ENCODE measurements at places on chromosomes 6 and 20.

DNA sequence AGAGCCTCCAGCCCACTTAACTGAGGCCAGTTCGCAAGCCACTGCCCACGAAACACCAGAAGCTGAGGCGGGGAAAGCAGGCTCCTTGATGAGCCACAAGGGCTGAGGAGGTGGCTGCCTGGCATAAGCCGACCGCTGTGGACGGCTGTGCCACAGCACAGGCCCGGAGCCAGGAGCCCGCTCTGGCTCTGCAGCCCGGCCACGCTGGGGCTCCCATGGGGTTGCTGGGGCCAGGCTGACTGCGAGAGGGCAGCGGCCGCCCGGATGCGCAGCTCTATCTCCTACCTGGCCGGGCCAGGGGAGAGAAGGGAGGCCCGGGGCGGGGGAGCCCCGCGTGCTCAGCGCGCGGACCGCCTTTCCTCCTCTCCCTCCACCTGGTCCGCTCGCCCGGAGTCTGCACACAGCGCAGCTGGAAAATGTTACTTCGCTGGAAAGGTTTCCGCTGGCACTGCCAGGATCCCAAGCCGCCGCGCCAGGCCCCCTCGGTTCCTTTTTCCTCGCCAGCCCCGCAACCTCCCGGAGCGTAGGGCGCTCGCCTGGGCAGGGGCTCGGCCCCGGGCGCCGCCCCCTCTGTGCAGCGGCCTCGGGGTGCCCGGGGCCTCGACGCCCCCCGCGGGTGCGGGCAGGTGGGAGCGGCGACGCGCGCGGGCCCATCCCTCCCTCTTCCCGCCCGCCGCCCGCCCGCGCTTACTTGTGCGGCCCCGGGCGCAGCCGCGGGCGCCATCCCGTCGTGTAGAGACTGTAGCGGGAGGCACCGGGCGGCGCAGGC is 657 bp downstream of the EMILIN3 start:
- DNase-seq: no peak

DNA sequence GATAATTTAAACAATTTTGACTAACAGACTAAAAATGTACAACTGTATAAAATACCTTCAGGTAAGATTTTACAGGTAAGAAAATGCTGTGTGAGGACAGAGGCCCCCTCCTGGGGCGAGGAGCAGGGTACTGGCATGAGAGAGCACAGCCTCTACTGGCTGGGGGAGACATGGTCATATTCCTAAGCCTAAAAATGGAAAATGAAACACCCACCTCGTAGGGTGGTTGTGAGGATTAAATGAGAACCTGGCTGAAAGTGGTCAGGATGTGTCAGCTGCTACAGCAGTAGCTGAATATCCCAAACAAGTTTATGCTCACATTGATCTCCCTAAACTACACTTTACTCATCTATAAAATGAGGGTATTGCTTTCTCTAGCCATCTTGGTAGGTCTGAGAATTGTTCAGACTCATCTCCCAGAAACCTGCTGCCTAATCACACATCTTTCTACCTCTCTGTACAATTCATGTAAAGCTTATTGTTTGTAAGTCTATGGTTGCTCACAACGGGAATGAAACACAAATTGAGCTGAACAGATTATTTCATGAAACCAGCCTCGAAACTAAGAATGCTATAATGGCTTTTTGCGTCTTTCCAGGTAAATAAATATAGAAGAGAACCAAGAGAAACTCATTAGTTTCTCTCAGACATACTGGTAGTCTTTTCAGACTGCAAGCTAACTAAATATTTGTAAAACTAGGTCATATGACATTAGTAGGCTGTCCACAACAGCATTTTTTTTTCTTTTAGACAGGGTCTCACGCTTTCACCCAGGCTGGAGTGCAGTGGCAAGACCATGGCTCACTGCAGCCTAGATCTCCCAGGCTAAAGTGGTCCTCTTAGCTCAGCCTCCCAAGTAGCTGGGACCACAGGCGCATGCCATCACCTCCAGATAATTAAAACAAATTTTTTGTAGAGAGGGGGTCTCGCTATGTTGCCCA is 69.6 kb downstream of the POPDC3 start:
- DNase-seq: no peak

DNA sequence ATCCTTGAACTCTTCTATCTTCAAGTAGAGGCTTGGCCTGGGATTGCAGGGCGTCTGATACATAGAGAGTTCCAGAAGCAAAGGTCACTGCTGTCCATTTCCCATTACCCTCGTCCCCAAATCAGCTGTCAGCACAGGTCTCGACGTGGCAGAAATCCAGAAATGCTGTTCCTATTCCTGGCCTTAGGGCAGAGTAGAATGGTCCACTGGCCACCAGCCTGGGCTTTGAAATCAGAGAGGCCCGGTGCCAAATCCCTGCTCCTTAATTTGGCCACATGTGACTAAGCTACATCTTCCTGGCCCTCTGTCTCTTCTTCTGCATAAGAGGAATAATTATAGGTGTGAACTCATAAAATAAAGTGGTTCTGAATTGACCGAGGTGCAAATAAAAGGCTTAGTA is 40.9 kb upstream of the FAM83D start:
- no peak for DNase-seq

DNA sequence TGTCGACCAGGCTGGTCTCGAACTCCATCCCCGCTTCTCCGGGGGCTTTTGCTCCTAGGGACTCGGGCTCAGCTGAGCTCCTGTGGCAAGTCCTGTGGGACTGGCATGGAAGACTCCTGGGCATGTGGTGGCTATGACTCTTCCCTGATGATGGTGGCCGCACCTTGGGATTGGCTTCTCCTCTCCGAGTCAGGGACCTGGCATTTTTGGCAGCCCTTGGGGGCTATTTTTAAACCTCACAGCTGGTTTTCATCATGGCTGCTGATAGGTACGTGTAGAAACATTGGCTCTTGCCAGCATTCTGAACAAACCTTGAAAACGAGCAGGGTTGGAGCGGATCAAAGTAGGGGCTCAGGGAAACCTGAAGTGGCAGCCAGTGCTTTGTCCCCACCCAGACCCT is 54.1 kb downstream of the RBM38 start:
- no peak for DNase-seq

DNA sequence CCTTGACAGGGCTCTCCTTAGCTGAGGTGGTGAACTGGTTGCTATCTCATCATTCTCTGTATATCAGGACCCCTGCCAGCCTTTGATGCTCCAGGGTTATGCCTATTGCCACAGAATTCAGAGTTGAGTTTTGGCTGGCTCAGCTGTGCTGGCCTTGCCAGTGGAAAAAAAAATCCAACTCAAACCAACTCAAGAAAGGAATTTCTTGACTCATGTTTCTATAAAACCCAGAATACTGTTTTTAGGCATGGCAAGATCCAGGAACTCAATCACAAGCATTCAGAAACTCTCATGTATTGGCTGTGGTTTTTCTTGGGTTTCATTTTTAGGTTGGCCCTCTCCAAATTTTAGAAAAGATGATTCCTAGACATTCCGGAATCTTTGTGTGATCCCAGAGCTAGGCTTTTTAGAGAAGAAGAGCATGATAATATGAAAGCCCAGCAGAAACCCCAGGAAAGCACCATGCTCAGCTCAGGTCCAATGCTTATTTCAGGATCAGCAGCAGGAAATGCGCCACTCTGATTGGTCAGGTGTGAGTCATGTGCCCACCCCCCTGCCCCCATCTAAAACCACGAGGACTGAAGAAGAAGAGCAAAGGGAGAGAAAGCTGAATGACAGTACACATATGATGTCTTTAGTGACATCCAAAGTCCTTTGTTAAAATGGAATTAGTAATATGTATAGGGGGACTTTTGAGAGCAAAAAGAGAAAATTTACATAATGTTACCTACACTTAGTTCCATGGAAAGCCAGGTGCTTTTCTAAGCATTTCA is 122.9 kb downstream of the RNF144B start:
- DNase-seq: no peak

DNA sequence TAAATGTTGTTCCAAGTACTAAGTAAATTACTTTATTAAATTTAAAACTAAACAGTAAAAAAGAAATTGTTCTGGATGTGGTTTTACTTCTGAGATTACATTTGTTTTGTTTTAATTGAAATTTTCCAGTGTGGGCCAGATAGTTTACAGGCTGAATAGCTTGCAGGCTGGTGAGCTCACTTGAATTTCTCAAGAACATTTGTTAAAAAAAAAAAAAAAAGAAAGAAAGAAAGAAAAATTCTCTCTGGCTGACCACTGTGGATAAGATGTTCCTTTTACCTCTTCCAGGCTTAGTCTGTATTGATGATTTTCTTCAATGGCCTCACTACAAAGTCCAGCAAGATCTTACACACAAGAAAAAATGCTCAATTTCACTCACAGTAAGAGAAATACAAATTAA is 85.4 kb downstream of the PLCG1 start:
- no peak for DNase-seq

GRCh38 chr6:86128130-86128814 is 485.6 kb upstream of the SYNCRIP start:
- no peak for DNase-seq

GRCh38 chr20:15597306-15597705 is 975.9 kb downstream of the KIF16B start:
- DNase-seq: no peak

DNA sequence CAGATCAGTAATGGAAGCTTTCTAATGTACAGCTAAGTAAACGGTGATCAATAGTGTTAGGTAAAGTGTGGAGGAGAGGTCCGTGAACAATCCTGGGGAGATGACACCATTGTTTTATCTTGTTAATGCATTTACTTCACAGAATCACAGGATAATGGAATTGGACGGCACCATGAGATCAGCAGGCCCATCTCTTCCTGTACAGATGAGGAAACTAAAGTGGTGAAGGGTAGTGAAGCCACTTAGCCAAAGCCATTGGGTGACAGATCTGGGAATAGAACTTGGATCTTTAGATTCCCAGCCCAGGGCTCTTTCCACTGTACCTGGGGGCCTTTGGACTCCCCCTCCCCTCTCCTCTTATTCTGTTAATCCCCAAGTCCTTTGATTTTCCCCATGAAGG is 26.2 kb upstream of the IER3 start:
- DNase-seq: no peak

DNA sequence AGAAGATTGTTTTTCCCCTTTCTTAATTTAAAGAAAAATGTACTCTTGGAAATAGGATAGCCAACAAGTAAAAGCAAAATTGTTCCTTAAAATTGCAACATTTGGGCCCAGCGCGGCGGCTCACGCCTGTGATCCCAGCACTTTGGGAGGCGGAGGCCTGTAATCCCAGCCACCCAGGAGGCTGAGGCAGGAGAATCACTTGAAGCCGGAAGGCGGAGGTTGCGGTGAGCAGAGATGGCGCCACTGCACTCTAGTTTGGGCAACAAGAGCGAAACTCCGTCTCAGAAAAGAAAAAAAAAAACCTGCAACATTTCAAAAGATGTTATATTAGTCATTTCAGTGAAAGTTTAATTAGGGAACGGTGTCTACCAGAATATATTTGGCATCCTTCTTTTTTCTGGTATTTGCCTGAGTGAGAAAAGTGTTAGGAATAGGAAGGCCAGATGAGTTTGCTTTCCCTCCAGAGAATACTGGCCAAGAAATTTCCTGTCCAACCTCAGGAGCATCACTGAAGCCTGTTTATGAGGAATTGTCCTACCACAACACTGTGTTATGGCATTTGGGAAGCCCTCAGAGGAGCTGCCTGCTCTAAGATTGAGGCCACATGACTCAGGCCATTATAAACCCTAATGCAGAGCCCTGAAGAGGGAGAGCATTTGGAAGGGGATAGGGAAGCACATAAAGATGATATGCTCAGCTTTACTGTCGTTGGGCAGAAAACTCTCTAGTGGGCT is 1.2 kb upstream of the GJA1 start:
- DNase-seq: no peak

- DNase-seq: no peak
Measured at GRCh38 chr6:33075568-33076405, at the start of gene HLA-DPB1. Gene HLA-DPB1, plus strand, starts transcription at chr6:33075990. Its CDS starts 52 bp downstream, at chr6:33076042.

DNA sequence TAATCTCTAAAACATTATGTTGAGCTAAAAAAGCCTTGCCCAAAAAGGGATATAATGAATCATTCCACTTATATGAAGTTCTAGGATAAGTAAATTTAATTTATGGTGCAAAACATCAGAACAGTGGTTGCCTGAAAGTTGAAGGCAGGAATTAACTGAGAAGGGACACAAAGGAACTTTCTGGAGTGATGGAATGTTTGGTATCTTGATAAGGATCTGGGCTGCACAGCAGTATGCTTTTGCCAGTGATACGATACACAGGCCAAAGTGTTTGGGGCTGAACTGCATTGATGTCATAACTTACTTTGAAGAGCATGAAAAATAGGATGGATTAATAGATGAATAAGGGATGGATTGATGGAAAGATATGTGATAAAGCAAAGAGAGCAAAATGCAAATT is 146.1 kb upstream of the LRFN2 start:
- DNase-seq: no peak

- DNase-seq: no peak
Measured at GRCh38 chr6:100255701-100256100, 209.0 kb downstream of the SIM1 start.

GRCh38 chr20:58637466-58638213 is 13.4 kb upstream of the STX16 start:
- peak; percentile 39 for DNase-seq

DNA sequence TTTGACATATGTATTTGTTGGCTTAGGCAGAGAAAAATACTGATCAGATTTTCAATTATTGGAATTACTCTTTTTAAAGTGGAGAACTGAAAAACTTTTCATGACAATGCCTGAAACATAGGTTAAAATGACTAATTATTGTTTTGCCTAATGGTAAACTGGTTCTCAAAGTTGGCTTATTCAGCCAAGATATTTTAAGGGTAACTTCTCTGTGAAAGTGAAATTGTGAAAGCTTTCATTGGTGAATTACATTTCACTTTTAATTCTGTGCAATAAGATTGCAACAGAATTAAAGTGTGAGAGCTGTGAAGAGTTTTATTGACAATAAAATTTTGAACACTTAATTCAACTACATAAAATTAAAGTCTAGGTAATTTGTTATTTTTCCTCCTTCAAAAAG is 24.5 kb downstream of the KIAA0408 start:
- no peak for DNase-seq

- no peak for DNase-seq
Measured at GRCh38 chr6:3019065-3019464, 19.4 kb downstream of the NQO2 start.

DNA sequence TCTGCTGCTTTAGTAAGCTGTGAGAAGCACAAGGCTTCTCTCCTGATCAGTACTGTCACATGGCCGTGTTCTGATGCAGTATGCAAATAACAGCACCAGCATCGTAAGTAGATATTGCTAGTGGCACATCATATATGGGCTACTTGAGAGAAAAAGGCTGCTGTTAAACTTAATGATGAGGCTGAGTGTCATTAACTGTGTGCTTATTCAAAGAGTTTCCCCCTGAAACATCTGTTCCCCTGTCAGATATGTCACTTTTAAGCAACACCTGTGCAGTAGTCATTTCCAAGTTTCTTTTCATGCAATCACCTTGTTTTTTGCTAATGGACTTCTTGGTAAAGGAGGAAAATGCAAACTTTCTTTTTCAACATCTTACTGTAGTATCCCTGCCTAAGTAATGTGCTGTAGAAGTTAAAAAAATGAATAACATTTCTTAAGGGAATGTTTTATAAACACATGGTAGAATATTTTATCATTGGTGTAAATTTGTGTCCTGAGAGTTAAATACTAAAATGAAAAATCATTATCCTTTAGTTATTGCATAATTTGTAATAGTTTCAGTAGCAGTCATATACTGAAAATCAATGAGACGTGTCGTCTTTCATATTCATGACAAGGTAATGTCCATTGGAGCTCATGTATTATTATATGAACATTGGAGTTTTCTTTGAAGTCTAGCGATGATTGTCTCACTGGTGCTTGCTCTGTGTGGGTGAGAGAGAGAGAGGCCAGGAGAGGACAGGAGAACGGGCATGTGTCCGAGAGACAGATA is 366.3 kb downstream of the CDKAL1 start:
- no peak for DNase-seq

Measured in Caco-2 (cell line).